MCF 10A (cell line): ENCODE measurements at places on chromosomes 11 and 22. TPM values are rescaled to one million over a fixed set of nuclear protein-coding genes. Genes with fewer than 3 reads are reported as not detected.

Gene MRPL11
- 65.5 and 69.1 TPM in 2 replicates for total RNA-seq

Gene MS4A18
- total RNA-seq, result not detected in 2 replicates

Gene KCNJ11
- 0.54 TPM in 1 of 2 replicates, not detected in the other for total RNA-seq

Gene CLDN25
- not detected in 2 replicates for total RNA-seq

Gene TRPM5
- not detected in 2 replicates for total RNA-seq

Gene PRMT3
- 45.1 and 60.1 TPM in 2 replicates for total RNA-seq

Gene B3GAT1
- not detected in 2 replicates for total RNA-seq

Gene ZNF280B
- total RNA-seq, result not detected in 2 replicates

Gene CUL5
- total RNA-seq, result 31.8 and 37.5 TPM in 2 replicates

Gene SYT7
- total RNA-seq, result 25.2 and 57.7 TPM in 2 replicates

Gene PGA5
- total RNA-seq, result not detected in 2 replicates

Gene MS4A3
- not detected in 2 replicates for total RNA-seq

Gene TREH
- not detected in 2 replicates for total RNA-seq

Gene OR8H2
- total RNA-seq, result not detected in 2 replicates

Gene ART1
- total RNA-seq, result not detected in 2 replicates

Gene NRGN
- total RNA-seq, result 1.4 TPM in 1 of 2 replicates, not detected in the other

Gene CBLIF
- total RNA-seq, result not detected in 2 replicates

Gene GRIA4
- not detected in 2 replicates for total RNA-seq

Gene LIF
- 9.5 and 19.3 TPM in 2 replicates for total RNA-seq

Gene GLB1L3
- not detected in 2 replicates for total RNA-seq

Gene LDHAL6A
- not detected in 2 replicates for total RNA-seq

Gene GRM5
- total RNA-seq, result not detected in 2 replicates

Gene SCGB2A2
- not detected in 2 replicates for total RNA-seq

Gene OR52E2
- not detected in 2 replicates for total RNA-seq

Gene PARVG
- total RNA-seq, result 0.23 TPM in 1 of 2 replicates, not detected in the other

Gene FOLR1
- 0.40 TPM in 1 of 2 replicates, not detected in the other for total RNA-seq

Gene ZNF214
- 3.1 and 4.2 TPM in 2 replicates for total RNA-seq

Gene MIAT
- total RNA-seq, result 0.49 and 0.56 TPM in 2 replicates

Gene TMEM86A
- 0.30 and 0.49 TPM in 2 replicates for total RNA-seq

Gene FZD4
- 0.34 and 0.35 TPM in 2 replicates for total RNA-seq

Gene MS4A6E
- total RNA-seq, result not detected in 2 replicates

Gene WNT11
- not detected in 2 replicates for total RNA-seq

Gene RBMXL2
- not detected in 2 replicates for total RNA-seq

Gene LDLRAD3
- total RNA-seq, result 39.2 and 55.7 TPM in 2 replicates

Gene OR8D2
- not detected in 2 replicates for total RNA-seq

Gene LMO2
- 0.66 and 0.89 TPM in 2 replicates for total RNA-seq

Gene NEFH
- not detected in 2 replicates for total RNA-seq

Gene MUC6
- total RNA-seq, result not detected in 2 replicates

Gene NPTXR
- total RNA-seq, result 0.93 and 0.96 TPM in 2 replicates

Gene SLC22A25
- not detected in 2 replicates for total RNA-seq

Gene C11orf65
- total RNA-seq, result 1.4 and 1.5 TPM in 2 replicates

Gene CCDC116
- total RNA-seq, result 0.21 TPM in 1 of 2 replicates, not detected in the other

Gene MMP13
- total RNA-seq, result not detected in 2 replicates

Gene C22orf15
- total RNA-seq, result not detected in 2 replicates

Gene C11orf42
- total RNA-seq, result not detected in 2 replicates

Gene MAP6
- not detected in 2 replicates for total RNA-seq

Gene AP5B1
- total RNA-seq, result 12.9 and 14.4 TPM in 2 replicates

Gene LINC01488
- not detected in 2 replicates for total RNA-seq

Gene LGR4
- 14.2 and 14.8 TPM in 2 replicates for total RNA-seq

Gene CBL
- 35.5 and 45.7 TPM in 2 replicates for total RNA-seq

Gene ACRV1
- not detected in 2 replicates for total RNA-seq

Gene CTSW
- not detected in 2 replicates for total RNA-seq

Gene BCO2
- total RNA-seq, result 0.93 TPM in 1 of 2 replicates, not detected in the other

Gene KDM4D
- total RNA-seq, result 1.1 and 1.3 TPM in 2 replicates
